AG10803 (cell line): ENCODE measurements at places on chromosomes 3 and 15.

GRCh38 chr3:46417841-46418611, 11.0 kb downstream of the CCRL2 start:
- DNase-seq, result no peak

DNA sequence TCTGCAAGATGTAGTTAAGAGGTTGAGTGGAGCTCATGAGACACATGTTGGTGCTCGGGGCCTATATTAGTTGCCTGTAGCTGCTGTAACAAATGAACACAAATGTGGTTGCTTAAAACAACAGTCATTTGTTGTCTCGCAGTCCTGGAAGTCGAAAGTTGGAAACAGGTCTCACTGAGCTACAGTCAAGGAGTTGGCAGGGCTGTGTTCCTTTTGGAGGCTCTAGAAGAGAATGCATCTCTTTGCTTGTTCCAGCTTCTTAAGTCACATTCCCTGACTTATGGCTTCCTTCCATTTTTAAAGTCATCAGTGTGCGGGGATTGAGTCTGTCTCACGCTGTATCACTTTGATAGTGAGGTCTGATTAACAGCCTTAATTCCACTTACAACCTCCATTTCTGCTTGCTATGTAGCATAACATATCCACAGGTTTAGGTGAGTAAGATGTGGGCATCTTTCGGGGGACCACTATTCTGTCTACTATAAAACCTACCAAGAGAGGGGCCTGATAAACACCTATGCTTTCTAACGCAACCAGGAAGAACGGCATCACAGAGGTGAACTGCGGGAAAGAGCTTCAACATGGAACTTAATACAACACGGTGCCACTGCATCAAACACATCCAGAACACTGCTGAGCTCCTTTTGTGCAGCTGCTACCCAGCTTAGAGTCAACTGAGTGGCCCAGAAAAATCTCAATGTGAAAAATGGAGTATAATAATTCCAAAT, 119.4 kb downstream of the ATP10A start:
- peak; percentile 17 for DNase-seq

DNA sequence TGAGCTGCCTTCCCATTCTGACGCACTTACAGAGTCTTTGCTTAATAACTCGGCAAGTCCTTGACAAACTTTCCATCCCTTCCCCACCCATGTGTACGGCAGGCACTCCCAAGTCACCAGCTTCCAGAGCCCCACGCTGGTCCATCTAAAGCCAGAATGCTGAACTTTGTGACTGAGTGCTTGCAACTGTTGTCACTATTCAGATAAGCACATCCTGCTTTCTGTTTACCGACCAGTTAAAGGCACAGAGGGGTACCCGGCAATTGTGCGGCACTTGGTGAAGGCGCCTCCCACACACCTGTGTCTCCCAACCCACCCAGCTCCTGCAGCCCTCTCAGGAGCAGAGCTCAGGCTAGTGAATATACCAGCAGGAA, 430.6 kb downstream of the FOXP1 start:
- DNase-seq, result no peak

- DNase-seq, result peak; percentile 4
These were observed 10.6 kb upstream of the SLC9C1 start for GRCh38 chr3:112304611-112305010.
